NCI-H446 (cell line): ENCODE measurements at places on chromosomes 6 and 20.

DNA sequence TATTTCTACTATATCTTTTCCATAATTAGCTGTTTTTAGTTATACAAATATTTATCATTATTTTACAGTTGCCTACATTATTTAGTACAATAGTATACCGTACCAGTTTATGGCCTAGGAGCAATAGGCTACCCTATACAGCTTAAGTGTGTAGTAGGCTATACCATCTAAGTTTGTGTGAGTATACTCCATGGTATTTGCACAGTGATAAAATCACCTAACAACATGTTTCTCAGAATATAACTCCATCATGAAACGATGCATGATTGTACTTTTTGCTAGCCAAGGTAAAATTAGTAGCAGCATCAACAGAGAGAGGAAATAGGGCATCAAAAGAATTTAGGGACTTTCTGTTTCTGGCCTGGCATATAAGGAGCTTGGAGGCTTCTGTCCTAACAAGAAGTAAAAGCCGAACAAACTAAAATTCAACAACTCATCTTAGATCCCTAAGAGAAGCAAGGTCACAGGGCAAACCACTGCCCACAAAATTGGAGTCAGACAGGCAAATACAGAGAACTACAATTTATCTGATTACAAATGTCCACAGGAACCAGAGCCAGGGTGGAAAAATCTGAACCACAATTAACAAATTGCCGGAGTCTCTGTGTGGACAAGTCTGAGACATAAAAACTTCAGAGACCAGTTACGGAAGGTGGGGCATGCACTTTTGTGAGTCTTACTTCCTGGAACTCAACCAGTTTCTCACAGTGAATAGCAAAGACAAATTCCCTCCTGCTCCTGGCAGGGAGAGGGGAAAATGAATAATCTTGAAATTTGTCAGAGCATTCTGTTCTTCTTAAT is 671.4 kb downstream of the RFPL4B start:
- no peak for DNase-seq

DNA sequence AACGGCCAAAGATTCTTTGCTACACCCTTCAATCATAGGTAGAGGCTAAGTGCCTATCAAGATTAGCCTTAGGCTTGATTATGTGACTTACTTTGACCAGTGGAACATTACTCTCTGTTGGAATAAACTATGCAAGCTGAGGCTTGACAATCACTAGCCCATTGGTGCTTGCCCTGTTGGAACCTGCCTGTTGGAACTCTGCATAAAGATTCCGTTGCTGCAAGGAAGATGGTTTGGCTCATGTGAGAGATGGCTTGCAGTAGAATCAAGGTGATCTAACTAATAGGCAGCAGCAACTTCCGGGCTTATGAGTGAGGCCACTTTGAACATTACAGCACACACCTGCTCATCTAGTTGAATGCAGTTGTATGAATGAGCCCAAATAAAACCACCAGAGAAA is 227.7 kb upstream of the TSHZ2 start:
- no peak for DNase-seq

- DNase-seq: no peak
These were observed 24.0 kb downstream of the AAR2 start for GRCh38 chr20:36260316-36260715.

DNA sequence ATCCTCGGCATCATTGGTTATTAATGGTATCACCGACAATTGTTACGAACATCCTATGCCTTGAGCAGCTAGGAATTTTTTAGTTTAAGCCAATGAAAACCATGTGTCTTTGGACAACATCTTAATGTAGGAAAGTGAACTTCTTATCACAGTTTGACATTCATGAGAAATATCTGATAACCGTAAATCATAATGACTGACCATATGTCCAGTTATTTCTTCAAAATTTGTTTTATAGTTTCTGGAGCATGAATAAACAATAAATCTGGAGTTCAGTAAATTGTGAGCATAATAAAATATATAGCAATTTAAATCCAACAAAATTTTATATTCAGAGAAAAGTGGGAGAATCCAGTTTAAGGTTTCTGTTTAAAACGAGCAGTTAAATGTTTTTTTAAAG is 970.1 kb upstream of the ADGRB3 start:
- DNase-seq: no peak
